ENCODE measurements at places on chromosomes 5 and 9.
A peak's percentile ranks its signal among the peaks of the same experiment; 100 is the strongest.

DNA sequence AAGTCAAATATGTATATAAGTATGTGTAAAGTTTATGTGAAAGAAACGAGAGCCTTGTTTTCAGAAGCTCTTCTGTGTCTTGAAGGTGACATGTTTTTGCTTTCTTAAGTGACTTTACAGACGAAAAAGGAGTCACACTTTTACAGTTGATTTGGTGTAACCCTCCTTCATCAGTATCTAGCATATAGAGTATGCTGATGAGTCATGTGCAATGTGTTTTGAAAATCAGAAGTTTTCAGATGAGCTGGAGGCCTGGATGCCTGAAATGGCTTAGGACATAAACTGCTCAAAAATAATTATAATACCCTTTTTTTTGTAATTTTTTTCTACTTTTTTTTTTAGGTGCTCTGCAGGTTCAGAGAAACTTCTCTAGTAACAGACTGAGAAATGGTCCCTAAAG is 209.5 kb downstream of the CD180 start:
- DNase-seq = peak; percentile 44

DNA sequence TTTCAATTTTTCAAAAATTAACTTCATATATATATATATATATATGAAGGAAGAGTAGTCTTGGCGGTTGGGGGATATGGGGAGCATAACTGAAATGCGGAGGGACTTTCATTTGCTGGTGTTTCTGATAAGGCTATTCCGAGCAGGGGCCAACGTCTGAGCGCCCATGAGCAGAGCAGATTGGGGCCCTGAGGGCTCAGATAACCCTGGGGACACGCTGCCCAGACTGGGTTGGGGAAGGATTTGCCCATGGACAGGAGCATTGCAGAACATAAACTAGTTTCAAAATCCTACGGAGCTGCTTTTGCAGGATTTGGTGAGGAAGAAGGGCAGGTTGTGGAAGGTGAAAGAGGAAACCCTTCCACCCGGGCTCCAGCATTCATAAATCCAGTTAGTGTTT is 240.2 kb downstream of the IRX1 start:
- no peak for DNase-seq

DNA sequence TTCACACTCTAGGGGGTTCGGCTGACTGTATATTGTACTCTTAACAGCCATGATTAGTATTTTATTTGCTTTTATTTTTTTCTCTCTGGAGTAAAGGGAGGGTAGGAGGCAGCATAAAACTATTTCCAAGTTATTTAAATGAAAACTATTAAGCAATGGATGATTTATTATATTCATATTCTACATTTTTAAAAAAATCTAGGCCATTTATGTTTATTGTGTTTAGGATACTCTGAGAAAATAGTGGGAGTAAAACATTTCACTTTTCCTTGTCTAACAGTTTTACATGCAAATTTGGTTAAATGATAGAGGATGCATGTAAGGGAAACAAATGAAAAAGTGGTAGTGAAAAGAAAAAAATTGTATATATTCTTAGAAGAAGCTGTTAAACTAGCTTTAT is 276.3 kb downstream of the GAS1 start:
- no peak for DNase-seq

DNA sequence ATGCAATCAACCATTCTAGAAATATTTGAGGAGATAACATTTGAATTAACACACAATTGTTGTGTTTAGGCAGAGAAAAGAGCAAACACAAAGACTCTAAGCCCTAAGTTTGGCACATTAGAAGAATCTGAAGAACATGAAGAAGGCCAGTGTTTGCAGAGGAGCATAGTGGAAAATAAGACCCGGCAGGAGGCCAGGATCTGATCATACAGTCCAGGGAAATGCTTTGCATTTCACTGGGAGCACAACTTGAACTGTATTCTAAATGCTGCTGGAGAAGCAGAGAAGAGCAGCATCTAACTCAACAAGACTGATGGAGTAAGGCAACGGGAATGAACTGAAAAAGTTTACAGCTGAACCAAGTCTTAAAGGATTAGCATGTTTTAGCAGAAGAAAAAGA is 463.4 kb downstream of the ZNF608 start:
- DNase-seq = no peak

- no peak for DNase-seq
These were observed 303.6 kb upstream of the NUDT12 start for GRCh38 chr5:103866169-103866568.

DNA sequence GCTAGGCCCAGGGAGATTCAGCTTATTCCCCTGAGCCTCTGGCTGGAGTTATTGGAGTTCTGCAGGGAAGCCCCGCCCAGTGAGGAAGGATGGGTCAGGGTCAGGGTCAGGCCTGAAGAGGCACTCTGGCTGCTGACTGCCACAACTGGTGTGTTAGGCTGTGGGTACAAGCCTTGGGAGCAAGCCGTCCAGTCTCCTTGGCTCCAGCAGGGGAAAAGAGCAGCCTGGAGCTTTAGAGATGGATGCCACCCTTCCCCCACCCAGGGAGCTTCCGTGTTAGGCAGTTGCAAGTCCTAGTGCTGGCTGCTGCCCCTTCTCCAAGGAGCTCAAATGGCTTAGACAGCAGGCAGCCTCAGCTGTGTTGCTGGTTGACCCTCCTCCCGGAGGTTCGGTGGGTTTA is 34.4 kb upstream of the TAF11L2 start:
- DNase-seq = no peak

- no peak for DNase-seq
These were observed 280.6 kb downstream of the EBF1 start for GRCh38 chr5:158819095-158819494.

All from astrocyte of the spinal cord (primary cell).